ENCODE measurements at places on chromosomes 4 and X.

DNA sequence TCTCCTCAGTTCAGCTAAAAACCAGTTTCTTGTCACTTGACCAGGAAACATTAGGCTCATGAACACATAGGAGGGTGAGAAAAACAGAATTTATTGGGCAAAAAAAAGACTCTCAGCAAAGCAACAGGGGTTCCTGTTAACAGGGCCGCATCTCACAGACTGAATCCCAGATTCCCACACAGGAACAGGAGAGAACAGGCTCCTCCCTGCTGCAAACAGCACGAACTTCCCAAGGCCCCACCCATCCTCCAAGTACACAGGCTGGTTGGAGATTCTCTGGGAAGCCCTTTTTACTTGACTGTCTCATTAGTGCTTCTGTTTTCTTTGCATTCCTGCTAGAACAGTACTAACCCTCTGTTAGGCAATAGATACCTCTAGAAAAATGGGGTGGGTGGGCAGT, 52.4 kb upstream of the IL21 start:
- no peak for DNase-seq

GRCh38 chr4:69120870-69121269, 24.6 kb downstream of the UGT2B7 start:
- no peak for DNase-seq

- DNase-seq: no peak
These were observed 25.7 kb downstream of the ACSL4 start for GRCh38 chrX:109707319-109707718.

- DNase-seq: peak; percentile 41
These were observed 179.7 kb upstream of the TET2 start for GRCh38 chr4:104967034-104967401.

DNA sequence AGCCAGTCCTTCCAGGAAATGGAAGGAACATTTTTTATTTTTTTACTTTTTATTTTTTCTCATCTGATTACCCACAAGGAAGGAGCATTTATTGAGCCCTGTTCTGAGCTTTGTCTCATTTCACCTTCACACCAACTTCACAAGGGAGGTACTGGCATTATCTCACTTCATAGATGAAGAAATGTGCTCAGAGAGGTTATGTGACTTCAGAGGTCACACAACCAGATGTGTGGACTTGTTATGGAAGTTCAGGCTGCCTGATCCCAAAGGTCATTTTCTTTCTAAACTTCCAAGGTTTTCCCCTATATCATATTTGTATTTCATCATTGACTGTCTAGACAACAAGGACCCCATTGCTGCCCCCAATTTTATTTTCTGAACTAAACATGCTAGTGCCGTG, 160.3 kb downstream of the DCLK2 start:
- DNase-seq: no peak

DNA sequence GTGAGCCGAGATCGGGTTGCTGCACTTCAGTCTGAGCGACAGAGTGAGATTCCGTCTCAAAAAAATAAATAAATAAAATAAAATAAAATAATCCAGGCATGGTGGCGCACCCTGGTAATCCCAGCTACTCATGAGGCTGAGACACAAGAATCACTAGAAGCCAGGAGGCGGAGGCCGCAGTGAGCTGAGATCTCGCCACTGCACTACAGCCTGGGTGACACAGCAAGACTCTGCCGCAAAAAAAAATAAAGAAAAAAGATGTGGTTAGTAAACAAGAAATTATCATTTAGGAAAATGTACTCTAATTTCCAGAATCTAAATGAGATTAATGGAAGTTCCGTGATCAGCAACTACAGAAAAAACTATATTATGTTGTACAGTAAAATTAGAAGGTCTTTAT, 14.5 kb upstream of the LRBA start:
- DNase-seq: no peak

DNA sequence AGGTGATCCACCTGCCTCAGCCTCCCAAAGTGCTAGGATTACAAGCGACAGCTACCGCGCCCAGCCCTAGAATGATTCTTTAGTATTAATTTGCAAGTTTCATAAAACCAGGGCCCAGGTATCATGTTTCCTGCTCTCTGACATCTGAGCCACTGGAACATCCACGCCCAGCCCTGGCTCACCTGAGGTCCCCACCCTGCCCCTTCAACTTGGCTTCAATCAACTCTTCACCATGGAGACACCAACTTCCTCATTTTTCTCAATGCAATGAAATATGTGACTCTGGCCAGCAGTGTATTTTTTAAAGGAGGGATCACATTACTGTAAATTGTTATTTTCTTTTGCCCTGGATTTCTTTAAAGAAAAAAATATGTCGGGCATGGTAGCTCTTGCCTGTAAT, 3.9 kb downstream of the PRSS12 start:
- DNase-seq: peak; percentile 41

DNA sequence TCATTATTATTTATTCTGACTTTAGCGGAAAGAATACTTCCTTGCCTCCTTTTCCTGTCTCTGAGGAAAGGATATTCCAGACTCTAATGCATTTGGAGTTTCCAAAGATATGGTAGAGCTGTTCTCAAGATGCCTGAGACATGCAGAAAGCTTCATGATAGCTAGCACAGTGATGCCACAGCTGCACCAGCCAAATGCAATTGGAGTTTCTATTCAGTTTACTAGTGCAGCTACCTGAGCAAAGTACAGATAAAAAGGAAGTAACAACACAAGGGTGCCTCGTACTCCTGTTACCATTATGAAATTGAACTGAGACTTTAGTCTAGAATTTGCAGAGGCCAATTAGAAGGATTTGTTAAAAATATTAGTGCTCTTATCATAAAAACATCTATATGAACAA, 57.5 kb upstream of the PARM1 start:
- no peak for DNase-seq

GRCh38 chrX:63920875-63921274, 135.9 kb upstream of the ARHGEF9 start:
- no peak for DNase-seq

GRCh38 chr4:140152013-140152703, 1.8 kb downstream of the MAML3 start:
- DNase-seq: no peak

DNA sequence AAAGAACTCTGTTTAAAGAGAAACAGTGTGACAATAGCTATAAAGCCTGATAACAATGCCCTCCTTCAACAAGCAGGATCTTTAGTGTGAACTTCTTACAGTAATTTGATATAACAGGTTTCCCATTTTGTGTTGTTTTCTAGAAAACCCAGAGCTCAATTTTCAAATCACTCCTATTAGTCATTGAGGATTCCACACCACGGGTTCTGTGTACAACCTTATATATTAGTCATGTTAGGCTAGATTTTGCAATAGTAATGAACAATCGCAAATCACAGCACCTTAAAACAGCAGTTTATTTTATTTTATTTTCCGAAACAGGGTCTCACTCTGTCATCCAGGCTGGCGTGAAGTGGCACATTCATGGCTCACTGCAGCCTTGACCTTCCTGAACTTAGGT, 1020.9 kb upstream of the INTU start:
- no peak for DNase-seq

- DNase-seq: no peak
These were observed 23.3 kb upstream of the ANTXR2 start for GRCh38 chr4:80096175-80096850.

DNA sequence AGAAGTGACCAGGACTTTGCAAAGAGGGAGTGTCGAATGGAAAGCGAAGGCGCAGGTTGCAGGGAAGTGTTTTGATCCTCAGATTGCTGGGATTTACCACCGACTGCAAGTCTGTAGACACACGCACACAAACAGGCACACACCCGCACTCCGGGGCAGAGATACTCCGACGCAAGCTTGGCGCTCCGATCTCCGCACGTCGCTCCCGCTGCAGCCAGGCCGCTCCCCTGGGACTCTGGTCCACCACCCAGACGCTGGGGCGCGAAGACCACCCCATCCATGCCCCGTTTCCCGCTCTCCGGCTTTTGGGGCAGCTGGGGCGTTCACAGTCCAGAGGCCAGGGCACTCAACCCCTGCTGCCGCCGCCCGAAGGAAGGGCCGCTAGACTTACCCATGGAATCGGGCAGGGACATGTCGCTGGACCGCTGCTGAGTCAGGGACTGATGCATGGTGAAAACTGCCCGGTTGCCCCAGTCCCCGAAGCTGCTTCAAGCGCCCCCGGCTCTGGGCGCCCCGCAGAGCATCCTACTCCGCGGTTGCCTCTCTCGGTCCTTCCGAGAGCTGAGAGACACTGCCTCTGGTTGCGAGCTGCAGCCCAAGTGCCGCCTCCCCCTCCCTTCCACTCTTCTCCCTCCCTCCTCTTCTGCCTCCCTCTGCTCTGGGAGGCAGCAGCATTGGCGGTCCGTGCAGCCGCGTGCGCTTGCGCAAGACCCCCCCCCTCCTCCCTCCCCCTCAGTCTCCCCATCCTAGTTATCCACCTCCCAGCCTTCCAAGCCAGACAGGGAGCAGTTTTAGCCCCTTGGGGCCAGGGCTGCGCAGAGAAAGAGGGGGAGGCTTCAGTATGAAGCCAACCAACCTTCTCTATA, at the start of gene TMEM255A:
TSS of gene TMEM255A (minus strand) at position 601 of the 866 bp plus-strand sequence. CDS start at position 449, 152 bp downstream.
- peak; percentile 70 for DNase-seq

DNA sequence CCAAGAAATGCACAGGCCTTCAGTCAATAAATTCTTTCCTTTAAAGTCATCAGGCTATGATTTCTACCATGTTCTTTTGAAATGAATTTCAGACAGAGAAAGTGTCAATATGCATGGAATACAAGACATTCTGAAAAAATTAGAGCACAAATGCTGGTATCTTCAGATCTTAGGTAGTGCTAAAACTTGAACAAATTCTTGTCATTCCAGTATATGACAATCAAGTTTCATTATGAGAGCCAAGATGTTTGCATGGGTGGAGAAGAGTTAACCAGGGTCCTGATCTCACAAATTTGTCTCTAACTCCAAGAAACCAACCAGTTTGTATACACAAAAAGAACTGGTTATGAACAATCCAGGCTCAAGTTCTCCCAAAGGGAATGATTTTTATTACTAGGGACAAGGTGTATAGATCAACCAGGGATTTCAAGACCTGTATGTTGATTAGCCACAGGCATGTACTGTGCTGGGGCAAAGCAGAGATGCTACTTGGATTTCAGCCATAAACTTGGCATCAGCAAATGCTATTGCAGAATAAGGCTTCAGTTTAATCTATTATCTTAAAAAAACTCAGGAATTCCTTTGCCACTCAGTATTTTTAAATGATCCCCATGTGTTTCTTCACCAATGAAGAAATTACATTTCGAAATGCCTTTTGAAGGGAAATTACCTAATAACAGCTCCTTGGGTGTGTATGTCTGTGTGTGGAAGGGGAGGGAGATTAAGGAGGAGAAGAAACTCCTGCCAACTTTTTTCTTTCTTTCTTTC, 69.7 kb downstream of the FANCB start:
- DNase-seq: no peak

- peak; percentile 61 for DNase-seq
These were observed 23.9 kb downstream of the ACSL4 start for GRCh38 chrX:109709129-109709631.

DNA sequence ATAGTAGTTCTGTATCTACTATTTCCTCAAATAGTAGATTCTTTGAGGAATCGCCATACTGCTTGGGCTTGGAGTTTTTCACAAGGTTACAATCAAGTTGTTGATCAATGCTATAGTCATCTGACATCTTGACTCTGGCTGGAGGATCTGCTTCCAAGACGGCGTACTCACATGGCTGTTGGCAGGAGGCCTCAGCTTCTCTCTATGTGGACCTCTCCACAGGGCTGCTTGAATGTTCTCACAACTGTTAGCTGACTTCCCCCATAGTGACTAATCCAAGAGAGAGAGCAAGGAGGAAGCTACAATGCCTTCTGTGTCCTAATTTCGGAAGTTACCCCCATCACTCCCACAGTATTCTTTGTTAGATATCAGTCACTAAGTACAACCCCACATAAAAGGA, 10.3 kb downstream of the EGFL6 start:
- DNase-seq: no peak

- peak; percentile 90 for DNase-seq
These were observed 84.0 kb downstream of the WWC2 start for GRCh38 chr4:183182873-183183725.

- DNase-seq: no peak
These were observed 123.6 kb downstream of the RELL1 start for GRCh38 chr4:37562592-37562991.

GRCh38 chr4:56787380-56787779, 34.1 kb downstream of the SPINK2 start:
- no peak for DNase-seq

DNA sequence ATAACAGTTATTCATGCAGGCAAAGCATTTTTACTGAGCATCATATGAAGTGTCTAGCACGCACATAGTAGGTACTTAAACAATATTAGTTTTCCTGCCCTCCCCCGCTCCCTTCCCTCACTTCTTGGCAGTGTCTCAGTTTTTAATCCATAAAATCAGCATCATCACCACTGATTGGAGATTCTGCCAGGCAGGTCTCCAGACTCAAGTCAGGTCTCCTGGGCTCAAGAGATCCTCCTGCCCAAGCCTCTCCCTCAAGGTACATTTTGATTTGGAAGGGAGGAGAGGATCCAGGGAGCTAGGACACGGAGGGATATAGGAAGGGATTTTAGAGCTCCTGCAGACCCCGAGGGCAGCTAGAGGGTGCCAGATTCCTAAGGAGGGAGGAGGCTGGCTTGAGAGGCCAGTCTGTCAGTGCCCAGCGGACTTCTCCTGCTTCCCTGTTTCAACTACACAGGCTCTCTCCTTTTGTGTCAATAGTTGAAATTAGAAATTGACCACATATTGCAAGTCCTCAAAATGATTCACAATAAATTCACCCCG, 4.4 kb upstream of the FAT1 start:
- DNase-seq: peak; percentile 11

- no peak for DNase-seq
These were observed 191.2 kb upstream of the INTU start for GRCh38 chr4:127441571-127441970.

DNA sequence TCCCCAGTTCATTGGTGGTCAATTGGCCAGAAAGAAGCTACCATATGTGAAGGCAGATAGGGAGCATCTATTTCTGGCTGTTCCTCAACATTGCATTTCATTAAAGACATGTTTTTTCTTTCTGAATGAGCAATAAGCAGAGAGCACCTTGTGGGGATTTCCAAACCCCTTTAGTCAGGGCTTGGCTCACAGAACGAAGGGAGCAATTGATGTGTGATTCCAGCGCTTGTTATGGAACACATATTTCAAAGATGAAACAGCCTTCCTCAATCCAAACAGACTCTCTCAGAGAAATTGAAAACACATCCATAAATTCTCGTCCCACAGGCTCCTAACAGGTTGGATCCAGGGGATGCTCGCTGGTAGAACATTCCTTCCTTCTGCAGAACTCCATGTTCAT, 84.1 kb downstream of the CLCN4 start:
- DNase-seq: no peak

DNA sequence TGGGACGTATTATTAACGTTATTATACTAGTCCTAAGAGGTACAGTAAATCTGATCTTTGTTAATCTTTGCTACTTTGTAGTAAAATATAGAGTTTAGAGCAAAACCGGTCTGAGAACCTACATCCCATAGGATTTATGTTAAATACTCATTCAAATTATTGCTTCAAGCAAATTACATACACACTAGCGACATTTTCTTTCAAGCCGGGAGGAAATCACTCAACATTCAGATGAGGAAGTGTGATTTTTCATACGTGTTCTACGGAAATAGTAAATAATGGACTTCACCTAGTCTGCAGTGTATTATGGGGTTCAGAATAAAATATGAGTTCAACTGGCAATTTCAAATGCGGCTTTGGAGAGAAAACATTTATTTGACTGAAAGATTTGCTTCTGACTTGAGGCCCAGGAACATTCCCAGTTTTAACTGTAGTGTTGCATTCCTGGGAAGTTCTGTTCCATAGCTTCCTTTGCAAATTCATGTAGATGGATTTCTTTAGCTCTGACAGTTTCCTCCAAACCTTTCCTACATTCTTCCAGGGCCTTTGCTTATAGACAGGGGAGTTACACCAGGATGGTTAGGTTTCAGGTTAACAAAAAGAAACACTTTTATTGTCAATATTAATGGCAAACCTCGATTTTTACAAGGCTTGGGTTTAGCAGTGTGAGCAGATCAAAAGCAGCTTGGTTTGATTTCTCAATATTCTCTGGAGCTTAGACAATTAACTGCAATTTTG, 5.3 kb upstream of the HAND2 start:
- no peak for DNase-seq
